ENCODE measurements at places on chromosomes 13 and 19.

- no peak for DNase-seq
Measured at GRCh38 chr19:35729763-35730162, 12.0 kb downstream of the KMT2B start.

- no peak for DNase-seq
Measured at GRCh38 chr19:48386981-48387380, 4.4 kb downstream of the KDELR1 start.

DNA sequence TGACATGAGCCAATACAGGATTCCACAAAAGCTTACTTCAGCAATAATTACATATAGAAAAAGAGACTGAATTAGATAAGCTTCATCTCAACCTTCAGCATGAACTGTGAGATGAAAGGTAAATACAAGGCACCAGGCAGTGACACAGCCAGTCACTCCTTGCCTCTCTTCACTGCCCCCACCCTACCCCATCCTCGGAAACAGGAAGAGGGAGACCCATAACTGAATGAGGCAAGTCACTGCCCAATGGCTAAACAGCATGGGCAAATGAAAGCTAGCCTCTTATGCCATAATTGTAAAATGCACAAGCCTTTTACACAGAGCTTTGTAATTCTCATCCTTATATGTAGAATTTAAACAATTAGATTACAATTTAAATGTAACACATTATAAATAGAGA lies 1.7 kb downstream of the ZNF160 start:
- DNase-seq = no peak

DNA sequence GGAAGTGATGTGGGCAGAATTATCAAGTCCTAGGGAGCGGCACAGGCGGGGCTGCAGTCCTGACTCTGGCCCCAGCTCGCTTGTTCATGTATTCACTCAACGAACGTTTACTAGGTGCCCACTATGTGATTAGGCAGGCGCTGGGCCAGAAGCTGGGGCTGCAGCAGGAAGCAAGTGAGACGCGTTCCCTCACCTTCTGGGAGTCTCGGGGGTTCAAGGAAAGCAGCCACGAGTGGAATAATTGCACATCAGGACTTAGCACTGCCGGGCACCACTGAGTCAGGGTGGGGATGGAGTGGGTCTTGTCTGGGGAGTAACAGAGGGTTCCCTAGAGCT lies 2.5 kb upstream of the LMTK3 start:
- no peak for DNase-seq

GRCh38 chr19:13887517-13887916 lies 10.6 kb downstream of the NANOS3 start:
- no peak for DNase-seq

- DNase-seq = no peak
Measured at GRCh38 chr19:28332351-28332750, 880.6 kb downstream of the UQCRFS1 start.

- no peak for DNase-seq
Measured at GRCh38 chr13:71056581-71056980, 810.4 kb downstream of the DACH1 start.

DNA sequence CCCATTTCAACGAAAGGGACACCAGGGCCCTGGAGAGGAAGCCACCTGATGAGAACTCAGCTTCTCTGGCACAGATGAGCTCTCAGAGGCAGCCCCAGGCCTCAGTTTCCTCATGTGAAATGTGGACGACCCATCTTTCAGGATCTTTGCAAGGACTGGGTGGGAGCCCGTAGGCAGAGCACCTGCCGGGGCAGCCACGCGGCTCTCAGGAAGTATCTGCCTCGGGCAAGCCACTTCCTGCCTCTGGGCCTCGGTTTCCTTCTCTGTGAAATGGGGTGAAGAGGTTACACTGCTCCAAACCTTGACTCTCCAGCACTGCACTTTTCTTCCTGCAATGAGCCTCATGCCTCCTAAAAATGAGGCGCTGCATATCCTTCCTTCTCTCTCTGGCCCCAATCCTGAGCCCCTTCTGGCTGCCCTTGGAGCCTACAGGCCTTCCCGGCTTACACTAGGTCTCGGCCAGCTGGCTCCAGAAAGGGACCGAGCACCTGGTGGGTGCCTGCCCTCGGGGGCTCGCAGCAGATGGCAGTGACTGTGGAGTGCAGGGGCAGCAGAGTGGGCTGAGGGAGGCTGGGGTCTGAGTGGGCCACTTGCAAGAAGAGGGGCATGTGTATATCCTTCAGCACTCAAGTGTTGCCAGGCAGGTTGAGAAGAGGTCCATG lies 3.5 kb downstream of the SSBP4 start:
- DNase-seq = no peak

- no peak for DNase-seq
Measured at GRCh38 chr13:44971656-44972595, 17.3 kb downstream of the NUFIP1 start.

GRCh38 chr13:66578305-66578704 lies 651.8 kb downstream of the PCDH9 start:
- no peak for DNase-seq

GRCh38 chr13:96822895-96823294 lies 171.4 kb downstream of the OXGR1 start:
- DNase-seq = peak; percentile 51

- no peak for DNase-seq
Measured at GRCh38 chr19:44640518-44640917, 3.2 kb upstream of the PVR start.

DNA sequence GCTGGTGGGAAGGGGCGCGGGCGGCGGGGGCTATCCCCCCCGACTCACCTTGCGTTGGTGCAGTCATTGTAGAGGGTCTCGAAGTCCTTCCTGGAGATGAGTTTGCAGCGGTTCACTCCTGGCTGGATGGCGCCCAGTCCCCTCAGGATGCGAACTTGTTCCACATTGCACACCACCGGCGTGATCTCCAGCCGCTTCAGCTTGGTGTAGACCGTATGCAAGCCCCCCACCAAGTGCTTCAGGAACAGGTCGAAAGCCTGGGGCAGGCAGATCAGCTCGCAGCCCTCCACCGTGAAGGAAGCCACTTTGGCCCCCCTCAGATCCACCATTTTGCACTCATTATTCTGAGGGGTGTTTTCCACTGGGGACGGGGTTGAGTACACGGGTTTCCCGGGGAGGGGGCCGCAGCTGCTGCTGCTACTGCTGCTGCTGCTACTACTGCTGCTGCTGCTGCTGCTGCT lies 1.1 kb downstream of the DACH1 start:
- DNase-seq = peak; percentile 57

- peak; percentile 78 for DNase-seq
Measured at GRCh38 chr19:42244347-42245220, 2.2 kb upstream of the GSK3A start.

- DNase-seq = no peak
Measured at GRCh38 chr19:16375936-16376185, 51.2 kb downstream of the KLF2 start.

GRCh38 chr13:56347014-56347413 lies 793.7 kb upstream of the PRR20A start:
- DNase-seq = no peak

DNA sequence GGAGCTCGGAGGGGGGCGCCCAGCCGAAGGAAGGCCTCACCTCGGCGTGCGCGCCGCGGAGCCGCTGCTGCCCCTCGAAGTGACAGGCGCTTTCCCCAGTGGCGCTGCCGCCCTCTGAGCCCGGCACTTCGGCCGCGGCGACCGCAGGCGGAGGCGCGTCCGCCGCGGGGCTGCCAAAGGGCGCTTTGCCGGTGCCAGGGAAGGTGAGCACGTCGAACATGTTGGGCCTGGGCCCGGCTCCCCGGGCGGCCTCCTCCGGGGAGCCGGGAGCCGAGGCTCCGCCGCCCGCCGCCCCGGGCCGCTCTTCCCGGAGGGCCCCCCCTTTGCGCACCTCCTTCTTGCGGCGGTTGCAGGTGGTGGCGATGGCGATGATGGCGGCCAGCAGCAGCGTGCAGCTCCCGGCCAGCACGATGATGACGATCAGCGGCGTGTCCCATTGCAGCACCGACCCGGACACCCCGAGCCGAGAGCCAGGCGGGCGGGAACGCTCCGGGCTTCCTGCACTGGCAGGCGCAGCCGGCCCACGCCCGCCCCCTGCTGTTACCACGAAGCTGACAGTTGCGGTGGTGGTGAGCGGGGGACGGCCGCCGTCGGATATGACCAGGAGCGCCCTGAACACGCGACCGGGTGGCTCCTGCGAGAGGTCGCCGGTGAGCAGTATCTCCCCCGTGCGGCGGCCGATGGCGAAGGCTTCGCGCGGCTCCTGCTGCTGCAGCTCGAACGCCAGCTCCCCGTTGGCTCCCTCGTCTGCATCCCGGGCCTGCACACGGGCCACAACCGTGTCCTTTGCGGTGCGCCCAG lies 2.5 kb downstream of the PCDH8 start:
- DNase-seq = peak; percentile 28

- DNase-seq = no peak
Measured at GRCh38 chr13:112145551-112146360, 78.8 kb downstream of the SOX1 start.

DNA sequence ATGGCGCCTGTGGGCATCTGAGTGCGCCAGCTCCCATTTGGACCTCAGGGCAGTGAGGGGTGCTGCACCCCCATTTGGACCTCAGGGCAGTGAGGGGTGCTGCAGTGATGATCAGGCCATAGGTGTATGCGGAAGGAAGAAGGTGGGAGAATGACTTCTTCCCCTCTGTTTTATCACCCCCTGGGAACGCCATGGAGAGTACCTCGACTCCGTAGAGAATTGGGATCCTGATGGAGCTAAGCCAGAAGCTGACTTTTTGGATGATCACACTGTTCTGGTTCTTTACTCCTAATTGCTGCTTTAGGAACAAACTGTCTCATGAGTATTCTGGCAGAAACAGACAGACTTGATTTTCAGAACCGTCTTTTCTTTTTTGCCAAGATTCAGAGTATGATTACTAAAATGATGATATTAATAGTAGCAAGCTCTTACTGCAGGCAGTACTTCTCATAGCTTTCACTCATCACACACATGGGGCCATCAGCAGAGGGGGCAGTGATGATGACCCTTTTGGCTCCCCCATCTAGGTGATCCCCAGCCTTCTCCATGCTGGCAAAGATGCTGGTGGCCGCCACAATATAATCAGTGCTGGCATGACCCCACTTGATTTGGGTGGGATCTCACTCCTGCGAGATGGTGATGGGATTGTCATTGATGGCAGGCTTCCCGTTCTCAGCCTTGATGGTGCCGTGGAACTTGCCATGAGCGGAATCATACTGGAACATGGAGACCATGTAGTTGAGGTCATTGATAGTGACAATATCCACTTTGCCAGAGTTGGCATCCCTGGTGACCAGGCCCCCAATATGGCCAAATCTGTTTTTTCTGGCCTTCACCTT lies 10.3 kb upstream of the UBAC2 start:
- no peak for DNase-seq

DNA sequence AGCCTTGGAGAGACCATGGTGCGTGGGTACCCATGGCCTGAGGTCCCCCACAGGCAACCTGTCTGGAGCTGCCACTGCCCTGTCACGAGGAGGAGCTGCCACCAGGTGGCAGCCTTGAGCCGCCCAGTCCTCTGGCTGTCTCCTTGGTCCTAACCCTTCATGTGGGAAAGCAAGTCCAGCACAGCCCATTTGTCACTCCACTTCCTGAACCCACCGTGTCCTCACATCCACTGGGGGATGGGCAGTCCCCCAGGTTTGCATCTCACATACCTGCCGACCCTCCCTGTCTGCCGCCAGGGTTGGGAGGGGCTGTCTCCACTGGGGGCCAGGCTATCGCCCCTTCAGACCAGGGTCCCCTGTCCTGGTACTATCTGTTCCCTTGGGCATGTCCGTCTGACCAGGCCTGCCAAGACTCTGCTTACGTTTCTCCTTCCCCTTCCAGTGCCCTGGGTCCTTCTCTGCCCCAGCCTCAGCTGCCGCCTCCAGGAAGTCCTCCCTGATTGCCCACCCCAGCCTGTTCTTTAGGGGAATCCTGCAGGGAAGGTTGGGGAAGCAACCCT lies 4.5 kb downstream of the FAM174C start:
- peak; percentile 54 for DNase-seq

- DNase-seq = peak; percentile 36
Measured at GRCh38 chr13:101979825-101980224, 422.0 kb downstream of the FGF14 start.
